Right lobe of liver (tissue), 6 donors: ENCODE measurements at places on chromosomes 13 and 19. TPM values are rescaled to one million over a fixed set of nuclear protein-coding genes. Genes with fewer than 3 reads are reported as not detected.

DNA sequence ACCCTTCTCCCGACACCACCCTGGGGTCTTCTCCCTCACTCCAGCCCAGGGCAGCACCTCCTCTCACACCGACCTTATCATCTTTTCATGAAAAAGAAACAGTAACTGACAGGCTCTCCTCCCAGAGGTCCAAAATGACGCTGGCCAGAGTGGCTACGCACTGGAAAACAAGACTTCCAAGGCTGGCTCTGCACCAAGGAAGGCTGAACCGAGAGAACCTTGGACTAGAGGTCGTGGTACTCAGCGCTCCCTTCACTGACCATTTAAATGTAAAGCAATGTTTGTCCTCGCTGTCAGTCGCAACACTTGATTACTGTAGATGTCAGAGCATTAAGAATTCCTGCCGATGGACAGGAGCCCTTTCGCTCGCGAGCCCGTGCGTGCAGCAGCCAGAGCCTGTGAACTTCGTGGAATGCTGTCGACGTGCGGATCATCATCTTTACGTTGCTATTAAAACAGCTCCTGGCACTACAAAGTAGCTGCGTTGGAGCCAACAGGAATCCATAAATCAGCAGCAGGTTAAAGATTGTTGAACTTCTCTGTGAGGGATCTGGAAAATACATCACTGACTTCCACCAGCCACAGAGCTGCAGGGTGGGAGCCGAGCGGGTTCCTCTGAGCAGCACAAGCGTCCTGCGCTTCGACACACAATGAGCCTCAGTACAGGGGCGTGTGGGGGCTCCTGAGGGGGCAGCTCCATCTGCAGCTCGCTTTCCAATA lies 125.5 kb upstream of the MCF2L start:
- no peak for DNase-seq
- peaks cover 6% of the 10 kb centered on the region for H3K36me3 ChIP-seq
- H3K27ac ChIP-seq: no peak overlapping the region
- no peaks in the 10 kb centered on the region for H3K27me3 ChIP-seq

- H3K4me3 ChIP-seq: no peak overlapping the region
- no peaks in the 10 kb centered on the region for H3K4me1 ChIP-seq
- H3K36me3 ChIP-seq: no peaks in the 10 kb centered on the region
- H3K27ac ChIP-seq: no peak overlapping the region
These were observed 222.1 kb downstream of the ZIC5 start for GRCh38 chr13:99749271-99750019.

DNA sequence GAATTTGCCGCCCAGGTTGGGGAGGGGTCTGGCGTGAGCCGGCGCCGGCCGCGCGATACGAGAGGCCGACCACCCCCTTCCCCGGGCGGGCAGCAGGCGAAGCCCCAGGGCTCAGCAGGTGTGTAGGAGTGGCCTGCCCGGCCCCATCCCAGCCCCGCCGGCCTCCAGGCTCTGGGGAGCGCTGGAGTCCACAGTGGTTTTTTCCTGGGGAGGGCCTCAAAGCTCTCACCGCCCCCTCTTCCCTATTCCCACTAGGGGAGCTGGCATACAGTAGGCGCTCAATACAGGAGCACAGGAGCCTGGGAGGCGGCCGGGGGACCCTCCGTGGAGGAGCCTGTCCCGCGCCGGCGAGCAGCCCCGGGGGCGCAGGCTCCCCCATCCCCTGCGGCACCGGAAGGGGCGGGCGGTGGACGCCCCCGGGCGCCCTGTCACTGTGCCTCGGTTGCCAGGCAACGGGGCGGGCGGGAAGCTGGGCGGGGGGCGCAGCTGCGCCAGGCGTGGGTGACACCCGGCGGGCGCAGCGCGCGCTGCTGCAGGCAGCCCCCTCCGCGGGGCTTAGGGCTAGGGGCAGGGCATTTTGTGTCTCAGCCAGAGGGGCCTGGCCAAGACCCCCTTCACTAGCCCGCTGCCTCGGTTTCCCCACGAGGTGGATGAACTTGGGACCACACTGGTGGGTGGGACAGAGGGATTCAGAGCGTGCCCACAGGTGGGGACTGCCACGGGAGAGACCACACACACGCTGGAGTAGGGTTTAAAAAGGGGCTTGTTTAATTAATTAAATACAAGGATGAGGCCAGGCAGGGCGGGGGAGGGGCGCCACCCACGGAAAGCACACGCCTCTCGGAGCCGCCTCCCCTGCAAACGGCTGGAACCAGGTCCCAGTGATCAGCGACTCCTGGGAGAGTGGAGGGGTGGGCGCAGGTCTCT lies 3.6 kb upstream of the REXO1 start:
- DNase-seq: peak; percentile 37
- H3K27ac ChIP-seq: no peak overlapping the region
- H3K4me1 ChIP-seq: peaks cover 27% of the 10 kb centered on the region
- H3K4me3 ChIP-seq: no peak overlapping the region
- H3K36me3 ChIP-seq: no peaks in the 10 kb centered on the region

DNA sequence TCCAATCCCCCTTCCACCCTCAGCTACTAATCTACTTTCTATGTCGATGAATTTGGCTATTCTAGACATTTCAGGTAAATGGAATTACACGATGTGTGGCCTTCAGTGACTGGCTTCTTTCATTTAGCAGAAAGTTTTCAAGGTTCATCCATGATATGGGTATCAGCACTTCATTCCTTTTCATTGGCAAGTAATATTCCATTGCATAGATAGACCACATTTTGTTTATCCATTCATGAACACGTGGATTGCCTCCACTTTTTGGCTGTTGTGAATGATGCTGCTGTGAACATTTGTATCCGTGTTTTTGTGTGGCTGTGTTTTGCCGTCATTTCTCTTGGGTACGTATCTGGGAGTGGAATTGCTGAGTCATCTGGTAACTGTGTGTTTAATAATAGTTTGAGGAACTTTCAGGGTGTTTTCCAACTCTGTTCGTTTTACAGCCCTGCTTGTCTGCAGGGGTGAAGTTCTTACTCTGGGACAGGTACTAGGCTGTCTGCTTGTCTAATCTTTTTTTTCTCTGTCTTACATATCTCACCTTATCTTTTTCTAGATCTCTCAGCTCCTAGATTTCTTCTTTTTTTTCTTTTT lies 32.5 kb downstream of the MARK4 start:
- no peak for DNase-seq
- no peak overlapping the region for H3K4me3 ChIP-seq
- no peaks in the 10 kb centered on the region for H3K27me3 ChIP-seq
- H3K36me3 ChIP-seq: no peaks in the 10 kb centered on the region

DNA sequence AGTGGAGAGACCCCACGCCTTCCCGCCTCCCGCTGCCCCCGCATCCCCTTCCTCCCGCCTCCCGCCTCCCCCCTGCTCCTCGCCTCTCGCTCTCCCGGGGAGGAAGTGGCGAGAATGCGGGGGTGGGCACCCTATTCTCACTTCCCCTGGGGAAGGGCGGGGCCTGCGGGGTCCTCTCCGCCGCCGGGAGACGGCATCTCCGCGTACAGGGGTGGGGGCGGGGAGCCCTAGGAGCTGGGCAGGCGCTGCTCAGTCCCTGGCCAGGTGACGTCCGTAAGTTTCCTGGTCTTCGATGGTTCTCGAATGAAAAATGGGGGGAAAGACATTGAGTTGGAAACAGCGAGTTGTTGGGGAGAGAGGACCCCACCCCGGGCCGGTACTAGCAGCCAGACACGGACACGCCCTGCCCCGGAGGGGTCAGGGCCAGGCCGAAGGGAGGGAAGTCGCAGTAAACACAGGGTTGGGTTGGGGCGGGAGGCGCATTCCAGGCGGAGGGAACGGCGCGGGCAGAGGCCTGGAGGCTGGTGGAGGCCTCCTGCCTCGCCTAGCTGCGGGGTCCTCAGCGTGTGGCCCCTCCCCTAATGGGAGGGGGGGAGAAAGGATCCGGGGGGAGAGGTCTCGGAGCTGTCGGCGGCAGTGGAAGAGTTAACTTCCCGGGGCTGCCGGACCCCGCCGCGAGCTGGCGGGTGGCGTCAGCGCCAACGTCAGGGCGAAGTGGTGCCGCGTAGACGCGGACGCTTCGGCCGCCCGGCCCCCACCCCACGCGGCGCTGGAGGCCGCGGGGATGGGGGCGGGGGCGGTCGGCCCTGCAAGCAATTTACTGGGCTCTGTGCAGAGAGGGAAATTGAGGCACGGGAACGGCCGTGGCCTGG lies 10.4 kb upstream of the JUND start:
- peak overlapping the region; percentile 97 for H3K27ac ChIP-seq
- H3K36me3 ChIP-seq: no peaks in the 10 kb centered on the region
- no peaks in the 10 kb centered on the region for H3K27me3 ChIP-seq
- H3K4me3 ChIP-seq: peak overlapping the region; percentile 60

- peak; percentile 61 for DNase-seq
- H3K4me1 ChIP-seq: no peaks in the 10 kb centered on the region
- no peak overlapping the region for H3K27ac ChIP-seq
- H3K4me3 ChIP-seq: no peak overlapping the region
These were observed 2.6 kb downstream of the GARRE1 start for GRCh38 chr19:34256835-34257558.

ZNF814 gene
- 11.0 TPM for total RNA-seq

ALOX5AP gene
- 4.9 TPM for total RNA-seq

GRCh38 chr19:4913996-4914735 lies 4.9 kb downstream of the UHRF1 start:
- peaks cover 12% of the 10 kb centered on the region for H3K4me1 ChIP-seq
- H3K36me3 ChIP-seq: no peaks in the 10 kb centered on the region
- no peak overlapping the region for H3K27ac ChIP-seq

CRX gene
- total RNA-seq: not detected

DNA sequence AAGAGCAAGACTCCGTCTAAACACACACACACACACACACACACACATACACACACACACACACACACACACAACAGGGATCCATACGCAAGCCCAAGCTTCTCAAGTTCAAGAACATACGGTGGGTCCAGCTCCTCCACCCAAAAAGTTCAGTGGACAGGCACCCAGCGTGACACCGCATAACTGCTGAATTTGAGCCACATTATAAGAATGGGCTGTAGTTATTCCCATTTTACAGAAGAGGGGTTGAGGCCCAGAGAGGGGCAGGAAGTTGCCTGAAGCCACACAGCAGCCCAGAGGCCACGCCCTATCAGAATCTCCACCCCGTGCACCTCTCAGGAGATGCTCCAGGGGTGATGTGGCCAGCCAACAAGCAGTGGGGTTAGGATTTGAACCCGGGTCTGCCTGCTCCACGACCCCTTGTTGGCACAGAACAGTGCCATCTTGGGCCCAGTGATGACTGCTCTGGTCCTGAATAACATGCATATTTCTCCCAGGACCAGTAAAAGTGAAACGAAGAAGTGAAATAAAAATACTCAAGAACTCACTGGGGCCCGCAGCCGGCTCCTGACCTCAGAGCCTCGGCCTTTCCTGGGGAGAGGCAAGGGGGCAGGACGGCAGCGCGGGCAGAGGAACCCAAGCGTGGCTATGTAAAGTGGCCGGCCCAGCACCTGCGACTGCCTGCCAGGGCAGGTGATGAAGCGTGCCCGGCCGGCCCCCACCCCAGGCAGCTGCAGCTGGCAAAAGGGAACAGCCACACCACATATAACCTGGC lies 61.9 kb downstream of the AP1M1 start:
- no peak for DNase-seq
- H3K36me3 ChIP-seq: no peaks in the 10 kb centered on the region
- peaks cover 22% of the 10 kb centered on the region for H3K4me1 ChIP-seq
- no peak overlapping the region for H3K27ac ChIP-seq

BRME1 gene
- total RNA-seq: 0.34 TPM

GRCh38 chr19:55270172-55270942 lies 9.6 kb downstream of the HSPBP1 start:
- H3K27ac ChIP-seq: no peak overlapping the region
- DNase-seq: no peak
- no peak overlapping the region for H3K4me3 ChIP-seq
- no peaks in the 10 kb centered on the region for H3K27me3 ChIP-seq
- no peaks in the 10 kb centered on the region for H3K36me3 ChIP-seq
- H3K4me1 ChIP-seq: no peaks in the 10 kb centered on the region

DNA sequence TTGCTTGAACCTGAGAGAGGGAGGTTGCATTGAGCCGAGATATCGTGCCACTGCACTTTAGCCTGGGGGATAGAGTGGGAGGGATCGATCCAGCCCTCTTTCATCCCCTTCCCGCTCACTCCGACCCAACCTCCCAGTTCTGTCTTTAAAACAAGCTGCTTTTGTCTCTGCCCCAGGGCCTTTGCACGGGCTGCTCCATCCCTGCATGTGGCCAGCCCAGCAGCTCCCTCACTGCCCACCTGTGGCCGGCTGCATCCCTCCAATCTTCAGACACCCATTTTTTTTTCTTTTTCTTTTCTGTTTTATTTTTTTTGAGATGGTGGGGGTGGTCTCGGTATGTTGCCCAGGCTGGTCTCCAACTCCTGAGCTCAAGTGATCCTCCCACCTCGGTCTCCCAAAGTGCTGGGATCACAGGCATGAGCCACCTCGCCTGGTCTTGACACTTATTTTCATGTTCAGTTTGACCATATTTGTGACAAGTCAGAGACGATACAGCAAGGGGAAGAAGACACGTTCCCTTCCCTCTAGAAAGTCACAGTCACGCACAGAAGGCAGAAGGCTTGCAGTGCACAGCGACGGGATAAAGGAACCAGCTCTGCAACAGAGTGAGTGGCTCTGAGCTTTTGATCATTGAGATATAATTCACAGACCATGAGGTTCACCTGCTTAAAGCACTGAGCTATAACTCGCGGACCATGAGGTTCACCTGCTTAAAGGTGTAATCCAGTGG lies 31.8 kb downstream of the EFNA2 start:
- peaks cover 7% of the 10 kb centered on the region for H3K4me1 ChIP-seq
- no peak for DNase-seq
- H3K36me3 ChIP-seq: no peaks in the 10 kb centered on the region
- H3K27me3 ChIP-seq: no peaks in the 10 kb centered on the region
- H3K27ac ChIP-seq: no peak overlapping the region

DNA sequence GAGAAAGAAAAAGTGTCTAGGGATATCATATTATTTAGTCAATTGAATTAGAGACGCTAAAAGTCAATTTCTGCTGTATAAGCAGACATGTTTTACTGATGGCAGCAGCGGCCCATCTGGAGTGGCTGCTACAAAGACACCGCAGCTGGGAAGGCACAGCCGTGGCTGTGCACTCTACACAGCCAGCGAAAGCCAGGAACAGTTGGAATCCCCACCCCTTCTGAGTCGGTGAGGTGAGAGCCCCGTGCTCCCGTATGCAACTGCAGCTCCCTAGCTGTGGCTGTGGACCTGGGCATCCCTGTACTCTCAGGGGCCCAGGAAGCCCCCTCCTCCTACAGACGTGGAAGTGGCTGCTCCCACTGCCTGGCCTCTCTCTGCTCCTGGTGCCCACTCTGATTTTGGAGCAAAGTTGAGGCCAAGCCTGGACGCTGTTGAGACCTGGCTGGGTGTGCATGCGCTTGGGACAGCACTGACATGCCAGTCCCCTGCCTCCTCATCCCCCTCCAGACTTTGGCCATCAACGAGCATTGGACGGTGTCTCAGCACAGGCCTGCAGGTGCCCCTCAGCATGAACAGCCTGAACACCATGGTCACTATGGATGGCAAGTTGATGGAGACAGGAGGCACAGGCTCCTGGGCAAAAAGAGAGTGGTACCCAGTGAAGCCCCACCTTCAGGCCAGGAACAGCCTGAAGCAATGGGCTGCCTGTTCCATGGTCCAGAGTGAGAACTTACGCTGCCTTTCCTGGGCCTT lies 944.0 kb upstream of the MIR17HG start:
- H3K4me3 ChIP-seq: no peak overlapping the region
- no peaks in the 10 kb centered on the region for H3K4me1 ChIP-seq
- no peaks in the 10 kb centered on the region for H3K36me3 ChIP-seq
- no peak overlapping the region for H3K27ac ChIP-seq
- no peak for DNase-seq
- H3K27me3 ChIP-seq: no peaks in the 10 kb centered on the region

NEK3 gene
- total RNA-seq: 4.9 TPM
